Inflammatory macrophage (primary cell): ENCODE measurements at places on chromosomes 11 and 22.

DNA sequence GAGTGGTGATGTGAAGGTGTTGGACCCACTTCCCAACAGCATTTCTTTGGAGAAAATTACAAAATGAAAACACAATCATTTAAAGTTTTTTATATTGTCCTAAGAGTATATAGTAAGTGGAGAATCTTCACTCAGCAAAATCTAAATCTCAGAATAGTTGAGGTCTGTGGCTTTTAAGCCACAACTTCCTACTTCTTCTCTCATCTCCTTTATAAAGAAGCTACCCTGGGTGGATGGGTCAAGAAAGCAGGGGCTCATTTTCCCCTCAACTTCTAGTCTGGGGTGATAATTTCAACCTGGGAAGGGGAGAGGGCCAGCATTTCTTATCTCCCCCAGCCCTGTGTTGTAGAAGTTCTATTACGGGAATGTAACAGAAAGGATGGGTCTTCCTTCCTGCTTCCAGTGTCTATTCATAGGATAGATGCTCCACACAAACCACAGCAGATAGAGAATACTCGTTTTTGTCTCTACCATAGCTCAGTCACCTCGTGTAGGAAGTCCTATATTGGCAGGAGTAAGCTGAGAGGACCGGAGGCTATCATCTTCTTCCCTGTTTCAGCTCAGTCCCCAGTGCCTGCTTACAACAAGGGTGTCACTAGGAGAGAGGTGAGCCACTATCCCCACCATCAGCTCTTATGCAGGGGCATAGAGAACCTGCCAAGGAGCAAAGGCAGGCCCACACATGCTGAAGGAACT, 341.5 kb downstream of the CASP12 start:
- DNase-seq = no peak

GRCh38 chr11:62267576-62267975, 2.4 kb upstream of the SCGB2A2 start:
- no peak for DNase-seq

DNA sequence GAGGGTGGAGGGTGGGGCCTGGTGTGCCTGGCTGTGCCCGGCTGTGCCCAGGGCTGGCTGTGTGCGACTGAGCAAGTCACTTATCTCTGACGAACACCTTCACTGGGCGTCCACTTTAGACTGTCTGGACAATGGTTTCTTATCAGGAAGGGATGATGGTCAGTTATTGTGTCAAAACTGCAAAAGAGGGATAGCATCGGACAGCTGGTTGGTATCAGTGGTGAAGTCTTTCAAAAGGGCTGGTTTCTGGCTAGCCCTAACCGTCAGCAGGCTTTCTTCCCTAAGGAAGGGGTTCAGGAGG, 4.1 kb upstream of the MGAT3 start:
- DNase-seq = no peak

GRCh38 chr11:15179167-15179566, 64.4 kb downstream of the INSC start:
- no peak for DNase-seq

- DNase-seq = no peak
These were observed 41.8 kb upstream of the DEUP1 start for GRCh38 chr11:93288767-93289166.

DNA sequence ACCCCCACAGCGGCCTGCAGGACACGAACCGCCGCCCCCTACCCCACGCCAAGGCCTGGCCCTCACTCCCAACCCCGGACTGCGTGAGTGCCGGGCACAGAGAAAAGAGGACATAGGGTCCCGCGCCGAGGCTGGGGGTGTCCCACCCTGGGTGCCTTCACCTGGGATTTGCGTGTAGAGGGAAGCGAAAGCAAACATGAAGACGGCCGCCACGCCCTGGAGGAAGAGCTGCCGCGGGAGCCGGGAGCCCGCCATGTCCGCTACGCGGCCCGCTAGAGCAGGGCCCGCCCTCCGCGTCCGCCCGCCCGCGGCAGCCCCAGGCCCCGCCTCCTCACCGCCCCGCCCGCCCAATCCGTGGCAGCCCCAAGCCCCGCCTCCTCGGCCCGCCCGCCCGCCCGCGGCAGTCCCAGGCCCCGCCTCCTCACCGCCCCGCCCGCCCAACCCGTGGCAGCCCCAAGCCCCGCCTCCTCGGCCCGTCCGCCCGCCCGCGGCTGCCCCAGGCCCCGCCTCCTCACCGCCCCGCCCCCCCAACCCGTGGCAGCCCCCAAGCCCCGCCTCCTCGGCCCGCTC, at the start of gene LMF2:
Gene LMF2, minus strand, starts transcription at position 282 of the 570 bp plus-strand sequence. Its CDS starts 27 bp downstream, at position 255.
- DNase-seq = no peak

GRCh38 chr22:35660291-35661127, 12.3 kb downstream of the APOL6 start:
- no peak for DNase-seq

DNA sequence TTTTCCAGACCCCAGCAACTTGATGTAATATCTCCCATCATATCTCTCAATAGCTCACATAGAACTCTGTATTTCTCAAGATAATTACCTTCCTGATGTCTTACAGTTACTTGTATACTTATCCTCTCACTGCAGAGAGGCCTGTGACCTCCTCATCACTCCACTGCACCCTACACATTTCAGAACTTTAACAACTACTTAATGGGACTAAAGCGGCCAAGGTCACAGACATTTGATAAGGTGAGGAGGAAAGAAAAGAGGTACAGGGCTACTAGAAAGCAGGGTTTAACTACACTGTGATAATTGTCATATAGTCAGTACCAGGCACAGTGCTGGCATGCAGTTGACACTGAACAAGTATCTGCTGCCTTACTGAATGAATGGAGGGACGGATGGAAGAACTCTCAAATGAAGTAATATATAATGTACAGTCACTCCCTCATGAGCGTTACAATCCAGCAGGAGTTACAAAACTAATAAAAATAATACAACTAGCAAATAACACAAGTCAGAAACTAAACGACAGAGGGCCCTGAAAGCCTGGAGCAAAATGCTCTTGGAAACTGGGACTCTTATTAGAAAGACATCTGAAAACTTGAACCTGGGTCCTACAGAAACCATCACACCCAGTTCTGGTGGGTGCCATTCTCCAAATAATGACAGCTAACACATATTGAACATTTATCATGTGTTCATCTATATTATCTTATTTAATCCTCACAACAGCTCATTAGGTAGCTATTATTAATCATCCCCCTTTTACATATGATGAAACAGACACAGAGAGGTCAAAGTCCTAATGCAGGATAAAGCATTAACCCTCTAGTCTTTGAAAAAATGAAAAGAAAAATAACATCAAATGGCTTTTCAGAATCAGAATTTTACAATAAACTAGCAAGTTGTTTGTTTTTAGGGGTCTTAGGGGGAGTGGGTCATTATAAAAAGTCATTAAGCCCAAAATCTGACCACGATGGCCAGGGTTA, 14.3 kb downstream of the PI4KA start:
- DNase-seq = no peak

GRCh38 chr22:32475468-32476010, 928 bp downstream of the FBXO7 start:
- no peak for DNase-seq

DNA sequence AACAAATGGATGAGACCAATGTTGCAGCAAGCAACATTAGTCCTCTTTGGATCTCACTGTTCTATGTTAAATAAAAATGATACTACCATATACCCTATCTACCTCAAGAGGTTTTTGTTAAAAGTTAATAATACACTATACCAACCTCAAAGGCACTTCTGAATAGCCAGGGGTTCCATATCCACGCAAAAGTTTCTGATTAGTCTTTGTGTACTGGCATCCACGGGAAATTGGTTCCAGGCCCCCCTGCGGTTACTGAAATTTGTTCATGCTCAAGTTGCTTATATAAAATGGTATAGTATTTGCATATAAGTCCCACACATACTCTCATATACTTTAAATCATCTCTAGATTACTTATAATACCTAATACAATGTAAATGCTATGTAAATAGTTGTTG, 585.7 kb downstream of the INSC start:
- no peak for DNase-seq

DNA sequence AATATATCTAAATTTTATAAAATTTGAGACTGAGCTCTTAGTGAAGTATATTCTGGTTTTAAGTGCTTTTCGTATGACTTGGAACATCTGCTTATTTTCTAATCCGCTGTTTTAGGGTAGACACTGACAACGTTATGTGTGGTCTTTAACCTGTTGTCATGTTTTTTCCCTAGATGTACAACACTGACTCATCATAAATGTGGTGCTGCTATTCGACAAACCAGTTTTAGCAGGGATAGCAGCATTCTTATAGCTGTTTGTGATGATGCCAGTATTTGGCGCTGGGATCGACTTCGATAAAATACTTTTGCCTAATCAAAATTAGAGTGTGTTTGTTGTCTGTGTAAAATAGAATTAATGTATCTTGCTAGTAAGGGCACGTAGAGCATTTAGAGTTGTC, 23.8 kb upstream of the HIKESHI start:
- no peak for DNase-seq

GRCh38 chr22:39308614-39309363, 10.6 kb downstream of the RPL3 start:
- peak; percentile 79 for DNase-seq

DNA sequence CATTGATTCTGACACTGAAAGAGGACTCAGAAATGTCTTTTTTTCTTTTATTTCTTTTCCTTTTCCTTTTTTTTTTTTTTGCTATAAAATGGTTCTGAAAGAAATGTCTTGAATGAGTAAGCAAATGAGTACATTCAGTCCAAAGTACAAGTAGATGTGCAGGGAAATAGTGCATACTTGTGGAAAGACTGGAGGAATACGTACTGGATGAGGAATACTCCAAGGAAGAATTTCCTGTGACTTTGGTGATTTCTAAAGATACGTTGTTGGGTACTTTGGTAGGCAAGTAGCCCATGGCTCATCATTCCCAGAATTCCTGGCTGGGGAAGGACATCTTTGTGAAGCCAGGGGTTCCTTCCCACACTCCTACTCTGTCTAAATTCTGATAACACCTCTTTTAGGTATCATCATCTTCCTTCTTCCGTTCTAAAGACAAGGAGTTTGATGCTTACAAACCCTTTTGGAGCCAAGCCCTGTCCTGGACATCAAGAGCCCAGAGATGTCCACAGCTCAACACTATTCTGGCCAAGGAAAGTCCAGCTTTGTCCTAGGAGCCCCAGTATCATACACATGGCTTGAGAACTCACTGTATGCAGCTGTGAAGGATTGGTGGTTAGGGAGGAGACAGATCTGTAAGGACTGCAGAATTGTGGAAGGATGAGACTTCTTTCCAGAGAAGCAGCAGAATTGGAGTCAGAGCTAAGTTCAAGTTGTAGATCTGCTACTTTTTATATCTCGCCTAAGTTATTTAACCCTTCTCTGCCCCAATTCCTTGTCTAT, 4.8 kb upstream of the NUP98 start:
- no peak for DNase-seq

- DNase-seq = no peak
These were observed 29.6 kb upstream of the CYP2D6 start for GRCh38 chr22:42160251-42160650.

- DNase-seq = no peak
These were observed 1.6 kb downstream of the GTPBP1 start for GRCh38 chr22:38707346-38707745.

GRCh38 chr11:124214027-124214426, 26.9 kb upstream of the OR8G1 start:
- no peak for DNase-seq

DNA sequence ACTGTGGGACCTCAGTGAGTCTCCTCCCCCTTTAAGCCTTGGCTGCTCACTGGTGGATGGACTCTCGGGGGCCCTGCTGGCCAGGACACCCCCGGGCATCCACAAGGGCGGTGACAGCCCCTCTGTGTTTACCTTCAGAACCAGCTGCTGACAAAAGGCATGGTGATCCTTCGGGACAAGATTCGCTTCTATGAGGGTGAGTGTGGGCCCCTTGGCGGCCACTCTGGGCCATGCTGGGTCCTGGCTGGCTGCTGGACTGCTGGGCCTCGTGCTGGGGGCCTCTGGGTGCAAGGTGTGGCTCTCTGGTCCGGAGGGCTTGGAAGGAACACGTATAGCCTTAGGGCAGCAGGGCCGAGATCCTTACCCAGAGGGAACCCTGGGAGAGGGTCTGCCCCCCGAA, 24.4 kb downstream of the PRR5 start:
- no peak for DNase-seq

DNA sequence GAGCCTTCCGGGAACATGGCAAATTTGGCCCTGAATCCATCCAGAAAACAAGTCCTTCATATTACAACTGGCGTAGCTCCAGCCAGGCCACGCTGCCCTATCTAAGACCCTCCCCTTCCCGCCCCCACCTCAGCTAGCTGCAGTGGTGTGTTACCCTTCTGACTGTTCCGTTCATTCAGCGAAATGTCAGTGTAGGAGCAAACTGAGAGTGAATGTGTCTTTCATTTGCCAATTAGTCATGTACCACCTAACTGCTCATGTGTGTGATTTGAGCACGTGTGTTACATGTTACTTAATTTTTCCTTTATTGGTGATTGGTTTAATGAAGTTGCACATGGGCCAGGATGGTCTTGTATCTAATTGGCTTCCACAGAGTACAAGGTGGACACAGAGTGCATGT, 34.8 kb upstream of the POU2AF1 start:
- no peak for DNase-seq
